ENCODE measurements at places on chromosomes 2 and 18.

- no peak for DNase-seq
Measured at GRCh38 chr2:220182790-220183189, 555.4 kb downstream of the SLC4A3 start.

DNA sequence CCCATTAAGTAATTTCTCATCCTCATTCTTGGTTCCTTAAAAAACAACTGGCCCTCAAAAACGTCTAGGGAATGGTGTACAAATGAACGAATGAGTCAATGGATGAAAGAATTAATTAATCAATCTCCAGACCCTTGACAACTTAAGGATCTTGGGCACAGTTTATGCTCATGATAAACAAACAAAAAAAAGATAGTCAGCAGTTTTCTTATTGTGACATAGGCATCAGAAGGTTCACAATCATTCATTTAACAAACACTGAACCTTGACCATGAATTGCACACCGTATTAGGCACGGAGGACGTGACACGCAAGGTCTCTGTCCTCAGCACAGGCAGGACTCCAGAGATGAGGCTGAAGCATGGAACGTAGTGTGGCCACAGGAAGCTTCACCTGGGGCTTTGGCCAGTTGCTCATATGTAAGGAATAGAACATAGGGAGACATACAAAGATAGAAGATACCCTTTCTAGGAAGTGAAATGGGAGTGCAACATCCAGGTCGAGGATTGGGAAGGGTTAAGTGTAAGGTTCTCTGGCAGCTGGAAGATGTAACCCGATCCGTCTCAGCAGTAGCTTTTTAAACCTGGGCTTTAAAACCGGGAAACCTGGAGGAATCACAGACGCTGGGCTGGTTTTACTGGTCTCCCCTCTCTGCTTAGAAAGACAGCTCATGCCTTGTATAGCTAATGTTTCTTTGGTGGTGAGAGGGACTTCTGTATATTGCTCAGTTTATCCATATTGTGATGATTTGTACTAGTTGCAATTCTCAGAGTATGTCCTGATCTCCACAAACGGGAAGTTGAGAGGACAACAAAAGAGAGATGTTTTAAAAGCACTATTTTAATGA lies 8.9 kb upstream of the LTBP1 start:
- no peak for DNase-seq

DNA sequence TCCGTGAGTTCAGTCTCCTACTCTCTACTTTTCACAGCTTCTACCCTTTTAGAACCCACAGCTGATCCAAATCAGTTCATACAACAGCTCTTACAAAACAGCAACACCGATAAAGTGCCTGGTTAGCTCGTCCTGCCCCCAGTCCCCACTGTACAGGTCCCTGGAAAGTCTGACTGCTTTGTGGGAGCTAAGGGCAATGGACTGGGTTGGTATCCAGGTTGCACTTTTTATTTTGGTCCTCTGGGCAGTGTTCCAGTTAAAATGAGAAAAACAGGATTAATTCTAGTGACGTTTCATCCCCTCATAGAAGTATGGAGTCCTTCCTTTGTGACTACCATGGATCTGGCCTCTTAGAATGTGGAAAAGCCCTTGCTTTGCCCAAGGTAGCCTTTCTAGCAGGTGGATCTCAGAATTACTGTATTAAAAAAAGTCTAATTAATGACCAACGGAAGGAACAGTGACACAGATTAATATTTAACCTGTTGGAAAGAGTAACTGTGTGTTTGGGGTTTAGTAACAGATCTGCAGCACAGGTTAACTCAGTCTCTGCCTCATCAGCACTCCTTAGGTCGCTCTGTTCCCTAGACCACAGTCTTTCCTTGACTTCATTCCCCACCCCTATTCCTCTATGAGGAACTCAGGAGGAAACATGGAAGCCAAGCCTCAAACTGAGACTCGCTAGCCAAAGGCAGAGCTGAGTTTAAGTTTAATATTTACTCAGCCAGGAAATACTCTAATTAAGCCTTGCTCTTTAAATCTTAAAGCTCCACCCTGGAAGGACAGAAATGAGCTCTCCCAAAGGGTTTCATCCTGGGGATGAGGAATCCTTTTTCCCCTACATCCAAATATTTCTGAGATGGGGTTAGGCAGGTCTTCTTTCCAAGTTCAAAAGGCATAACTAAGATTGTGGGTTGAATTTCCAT lies 52.8 kb upstream of the ITGA6 start:
- DNase-seq, result peak; percentile 2

DNA sequence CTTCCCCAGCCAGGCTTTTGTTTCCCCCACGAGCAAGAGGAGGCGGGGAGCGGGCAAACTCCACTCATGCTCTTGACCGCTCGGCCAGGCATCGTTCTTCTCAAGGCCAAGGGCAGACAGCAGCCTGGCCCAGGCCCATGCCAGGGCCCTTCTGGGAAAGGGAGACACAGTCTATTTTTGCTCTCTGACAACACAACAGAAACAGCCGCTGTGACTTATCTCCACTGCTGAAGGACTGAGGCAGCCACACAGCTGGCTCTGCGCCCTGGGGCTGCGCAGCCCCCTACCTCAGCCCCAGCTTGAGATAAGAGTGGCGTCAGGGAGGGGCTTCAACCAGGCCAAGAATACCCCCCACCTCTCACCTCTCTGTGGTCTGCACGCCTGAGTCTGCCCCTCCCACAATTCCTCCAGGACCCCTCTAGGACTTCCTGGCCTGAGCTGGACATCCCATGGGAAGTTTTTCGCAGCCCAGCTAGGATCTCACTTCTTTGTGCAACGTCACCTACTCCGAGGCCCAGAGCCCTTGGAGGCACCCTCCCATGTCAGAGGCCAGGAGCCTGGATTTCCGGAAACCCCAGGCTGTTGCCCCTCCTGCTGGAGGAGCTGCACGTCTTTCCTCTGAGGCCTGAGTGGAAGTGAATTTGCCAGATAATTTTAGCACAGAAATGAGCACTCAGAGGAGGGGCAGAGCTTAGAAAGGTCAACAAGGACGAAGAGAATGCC lies 118.9 kb upstream of the OTOS start:
- DNase-seq, result no peak

- DNase-seq, result peak; percentile 94
Measured at GRCh38 chr2:231764760-231765159, 16.3 kb downstream of the PDE6D start.

DNA sequence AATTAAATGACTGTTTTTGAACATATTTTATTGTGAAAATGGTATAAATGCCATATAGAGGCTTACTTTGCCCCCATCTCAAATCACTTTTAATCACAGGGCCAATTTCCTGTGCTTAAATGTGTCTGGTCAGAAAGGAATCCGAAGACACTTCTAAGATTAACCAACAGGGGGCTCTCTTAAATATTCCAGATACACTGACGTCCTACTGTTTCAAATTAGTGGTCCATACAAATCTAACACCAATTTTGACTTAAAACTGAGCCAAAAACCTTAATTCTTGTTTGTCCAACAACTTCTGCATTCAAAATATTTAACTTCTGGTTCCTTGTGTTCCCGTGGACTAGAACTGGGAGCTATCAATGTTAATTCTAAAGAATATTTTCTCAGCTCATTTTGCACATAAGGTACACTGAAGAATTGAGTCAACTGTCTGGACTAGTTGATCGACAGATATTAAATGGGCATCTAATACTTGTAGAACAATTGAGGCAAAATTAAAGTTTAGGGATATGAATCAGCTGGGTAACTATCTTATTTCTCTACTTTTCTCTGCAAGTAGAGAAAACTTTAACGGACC lies 557.5 kb downstream of the ARHGAP15 start:
- peak; percentile 37 for DNase-seq

DNA sequence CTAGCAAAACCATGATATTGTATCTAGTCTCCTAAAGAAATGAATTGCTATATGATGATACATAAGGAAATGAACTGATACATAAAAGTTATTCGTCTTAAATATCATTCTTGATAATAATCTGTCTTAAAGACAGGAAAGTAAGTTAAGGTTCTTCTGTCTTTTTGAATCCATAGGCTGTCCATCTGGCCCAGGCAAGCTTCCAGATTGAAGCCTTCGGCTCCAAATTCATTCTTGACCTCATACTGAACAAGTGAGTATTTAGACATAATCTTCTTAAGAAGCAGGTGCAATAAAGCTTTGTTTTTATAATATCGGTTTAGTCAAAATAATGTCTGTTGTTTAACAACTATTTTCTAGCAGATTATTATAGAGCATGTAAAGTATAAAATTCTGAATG lies 37.7 kb downstream of the ADAM23 start:
- no peak for DNase-seq

DNA sequence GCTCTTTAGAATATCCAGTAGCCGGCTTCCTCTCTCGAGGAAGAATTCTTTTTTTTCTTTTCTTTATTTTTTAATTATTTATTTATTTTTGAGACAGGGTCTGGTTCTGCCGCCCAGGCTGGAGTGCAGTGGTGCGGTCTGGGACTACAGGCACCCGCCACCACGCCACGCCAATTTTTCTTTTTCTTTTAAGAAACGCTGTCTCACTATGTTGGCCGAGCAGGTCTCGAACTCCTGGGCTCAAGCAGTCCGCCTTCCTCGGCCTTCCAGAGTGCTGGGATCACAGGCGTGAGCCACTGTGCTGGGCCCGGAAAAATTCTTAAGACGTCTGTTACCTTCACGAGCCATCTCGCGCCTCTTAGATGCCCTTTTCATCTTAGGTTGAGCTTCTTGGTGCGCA lies 931 bp upstream of the TMEM131 start:
- no peak for DNase-seq

- DNase-seq, result no peak
Measured at GRCh38 chr2:113219889-113220641, 46.3 kb downstream of the PSD4 start.

DNA sequence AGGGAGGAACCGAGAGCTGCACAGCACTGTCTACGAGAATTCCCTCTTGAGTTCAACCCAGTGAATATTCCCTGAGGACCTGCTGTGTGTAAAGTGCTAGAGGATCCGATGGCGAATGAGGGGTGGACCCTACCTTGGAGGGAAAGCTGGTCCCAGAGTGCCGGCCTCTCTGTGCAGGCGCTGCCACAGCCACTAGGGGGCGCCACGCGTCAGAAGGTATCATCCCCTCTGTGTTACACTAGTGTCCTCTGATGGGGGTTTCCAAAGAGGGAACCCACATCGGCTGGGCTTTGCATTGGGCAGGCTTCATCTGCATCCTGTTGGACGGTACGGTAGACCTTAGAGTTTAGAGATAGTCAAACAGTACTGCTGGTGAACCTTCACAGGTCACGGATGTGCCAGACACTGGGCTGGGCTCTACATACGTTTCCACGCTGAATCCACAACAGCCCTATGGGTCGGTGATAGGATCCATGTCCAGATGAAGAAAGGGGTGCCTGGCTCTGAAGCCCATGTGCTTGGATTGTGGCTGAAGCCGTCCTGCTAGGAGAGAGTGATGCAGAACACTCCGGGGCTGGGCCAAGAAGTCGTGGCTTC lies 39.0 kb downstream of the COA5 start:
- no peak for DNase-seq

GRCh38 chr2:69693775-69694450 lies 48.0 kb upstream of the ANXA4 start:
- DNase-seq, result no peak

DNA sequence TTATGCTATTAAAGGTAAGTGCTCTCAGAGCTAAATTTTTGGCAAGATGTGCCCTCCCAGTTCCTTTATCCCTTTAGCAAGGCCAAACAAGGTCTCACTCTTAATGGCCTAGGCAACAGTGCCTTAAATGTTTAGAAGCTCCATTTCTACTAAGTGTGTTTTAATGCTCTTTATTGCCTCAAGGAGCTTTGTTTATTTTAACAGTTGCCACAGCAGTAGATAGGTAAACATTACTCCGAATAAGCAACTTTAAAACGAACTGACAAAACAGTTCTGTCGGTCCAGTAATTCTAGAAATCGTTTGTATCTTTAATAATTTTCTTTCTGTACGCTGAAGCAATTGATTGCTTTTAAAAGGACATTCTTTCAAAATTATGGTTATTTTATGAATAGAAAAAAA lies 74.5 kb downstream of the PIEZO2 start:
- no peak for DNase-seq

DNA sequence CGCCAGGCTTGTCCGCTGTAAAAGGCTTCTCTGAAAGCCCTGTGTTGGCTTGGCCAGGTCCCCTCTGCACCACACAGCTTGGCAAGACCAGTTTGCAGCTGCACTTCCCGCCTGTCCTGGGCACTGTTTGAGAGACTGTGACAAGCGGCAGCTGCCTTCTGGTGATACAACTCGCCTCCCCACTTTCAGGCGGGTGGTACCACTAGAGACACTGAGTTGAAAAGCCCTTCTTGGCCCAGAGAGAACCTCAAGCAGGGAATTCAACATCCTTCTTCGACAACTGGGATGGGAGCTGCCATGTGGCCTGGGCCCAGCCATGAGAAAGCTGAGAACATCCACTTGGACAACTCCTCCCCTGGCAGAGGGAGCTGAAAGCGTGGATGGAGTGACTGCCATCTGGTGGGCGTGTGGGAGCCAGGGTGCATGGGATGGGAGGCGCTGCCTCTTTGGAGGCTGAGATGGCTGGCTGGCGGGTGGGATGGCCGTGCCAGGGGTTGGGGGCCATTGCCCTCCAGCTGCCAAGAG lies 125.5 kb upstream of the REV1 start:
- no peak for DNase-seq

- no peak for DNase-seq
Measured at GRCh38 chr2:71347517-71347916, 15.9 kb downstream of the ZNF638 start.

DNA sequence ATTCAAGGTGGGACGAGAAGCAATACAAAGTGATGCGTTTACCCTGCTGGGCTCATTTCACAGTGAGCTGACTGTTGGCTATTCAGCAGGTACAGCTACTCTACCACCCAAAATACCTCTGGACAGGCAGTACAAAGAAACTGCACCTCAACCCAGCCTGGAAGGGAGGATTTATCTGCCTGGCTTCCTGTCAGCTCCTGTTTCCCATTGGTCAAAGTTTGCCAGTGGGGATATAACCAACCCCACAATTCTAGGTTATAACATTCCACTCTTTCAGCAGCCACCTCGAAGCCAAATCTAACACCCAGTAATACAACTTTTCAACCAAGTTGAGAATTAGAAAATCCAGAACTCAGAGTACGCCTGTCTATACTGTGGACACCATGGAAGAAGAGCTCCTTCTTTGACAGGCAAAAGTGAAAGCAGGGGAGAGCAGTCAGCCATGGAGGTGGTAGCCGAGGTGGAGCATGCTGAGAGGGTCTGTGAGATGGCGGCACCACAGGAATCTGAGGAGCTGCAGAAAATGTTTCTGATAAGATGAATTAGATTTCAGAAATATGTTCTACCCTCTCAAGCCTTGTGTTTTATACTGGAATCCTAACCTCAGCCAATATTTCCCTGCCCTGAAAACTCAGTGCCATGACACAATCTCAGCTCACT lies 10.8 kb downstream of the DUSP19 start:
- DNase-seq, result no peak

- no peak for DNase-seq
Measured at GRCh38 chr2:12811916-12812315, 95.2 kb downstream of the TRIB2 start.

GRCh38 chr2:45121236-45121927 lies 112.1 kb upstream of the SIX2 start:
- peak; percentile 16 for DNase-seq

All from kidney glomerular epithelial cell (primary cell).